ENCODE measurements at places on chromosomes 1 and 21. TPM values are rescaled to one million over a fixed set of nuclear protein-coding genes. Genes with fewer than 3 reads are reported as not detected.

GPX7 gene
- 22.1 TPM for total RNA-seq

PIP5K1A gene
- 47.5 TPM for total RNA-seq

WNT2B gene
- 47.0 TPM for total RNA-seq

SH2D5 gene
- 0.70 TPM for total RNA-seq

LRRC38 gene
- not detected for total RNA-seq

RXRG gene
- 1.4 TPM for total RNA-seq

GUCA2B gene
- total RNA-seq: not detected

UTP25 gene
- 8.8 TPM for total RNA-seq

C1orf232 gene
- not detected for total RNA-seq

TCEA3 gene
- total RNA-seq: 71.6 TPM

KCNJ9 gene
- not detected for total RNA-seq

APCS gene
- 0.72 TPM for total RNA-seq

FCRL2 gene
- total RNA-seq: not detected

FMN2 gene
- total RNA-seq: 1.7 TPM

PGLYRP4 gene
- not detected for total RNA-seq

OR2L13 gene
- 0.25 TPM for total RNA-seq

NEGR1 gene
- 6.9 TPM for total RNA-seq

DNAI4 gene
- 52.6 TPM for total RNA-seq

OR10J5 gene
- total RNA-seq: not detected

PIK3C2B gene
- total RNA-seq: 16.9 TPM

ETNK2 gene
- 40.3 TPM for total RNA-seq

RNU1-4 gene
- 2,112 TPM for total RNA-seq

TSACC gene
- not detected for total RNA-seq

SPRR2E gene
- 1.3 TPM for total RNA-seq

ADAM30 gene
- not detected for total RNA-seq

CNR2 gene
- total RNA-seq: 0.11 TPM

LRRC3 gene
- 5.1 TPM for total RNA-seq

CDC42BPA gene
- 48.2 TPM for total RNA-seq

C1QA gene
- total RNA-seq: 85.7 TPM

CAPN8 gene
- total RNA-seq: not detected

TSSK3 gene
- 3.4 TPM for total RNA-seq

OR4F29 gene
- total RNA-seq: 0.43 TPM

ANKRD35 gene
- 2.1 TPM for total RNA-seq

GBP6 gene
- not detected for total RNA-seq

DIO1 gene
- not detected for total RNA-seq

PALMD gene
- 30.2 TPM for total RNA-seq

LRRIQ3 gene
- 0.36 TPM for total RNA-seq

OR2AK2 gene
- total RNA-seq: 0.80 TPM

KRTAP12-2 gene
- total RNA-seq: not detected

LCE2B gene
- total RNA-seq: not detected

RNU1-3 gene
- total RNA-seq: 2,112 TPM

ATP1A4 gene
- total RNA-seq: not detected

FBXO28 gene
- 31.7 TPM for total RNA-seq

AADACL4 gene
- not detected for total RNA-seq
